ENCODE measurements at places on chromosomes 11 and 22.

DNA sequence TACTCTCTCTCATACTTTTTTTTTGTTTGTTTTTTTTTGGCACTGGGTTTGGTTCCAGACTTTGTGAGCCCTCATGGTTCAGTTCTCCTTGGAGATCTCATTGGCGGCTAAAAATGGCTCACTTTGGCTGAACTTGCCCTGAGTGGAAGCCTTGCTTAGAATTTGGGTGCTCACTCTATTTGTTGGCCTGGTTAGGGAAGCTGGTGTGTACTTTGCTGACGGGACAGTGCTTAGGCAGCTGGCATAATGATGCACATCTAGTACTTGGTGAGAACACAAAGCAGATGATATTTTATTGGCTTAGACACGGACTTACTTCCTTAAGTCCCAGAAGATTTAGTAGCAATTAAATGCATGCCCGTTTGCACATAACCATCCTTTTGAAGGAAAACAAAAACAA is 66.5 kb upstream of the GRAMD1B start:
- H3K27me3 ChIP-seq = peaks cover 51% of the 10 kb centered on the region
- H3K36me3 ChIP-seq = no peaks in the 10 kb centered on the region
- DNase-seq = no peak
- peaks cover under 1% of the 10 kb centered on the region for H3K4me1 ChIP-seq
- H3K27ac ChIP-seq = no peak overlapping the region

DNA sequence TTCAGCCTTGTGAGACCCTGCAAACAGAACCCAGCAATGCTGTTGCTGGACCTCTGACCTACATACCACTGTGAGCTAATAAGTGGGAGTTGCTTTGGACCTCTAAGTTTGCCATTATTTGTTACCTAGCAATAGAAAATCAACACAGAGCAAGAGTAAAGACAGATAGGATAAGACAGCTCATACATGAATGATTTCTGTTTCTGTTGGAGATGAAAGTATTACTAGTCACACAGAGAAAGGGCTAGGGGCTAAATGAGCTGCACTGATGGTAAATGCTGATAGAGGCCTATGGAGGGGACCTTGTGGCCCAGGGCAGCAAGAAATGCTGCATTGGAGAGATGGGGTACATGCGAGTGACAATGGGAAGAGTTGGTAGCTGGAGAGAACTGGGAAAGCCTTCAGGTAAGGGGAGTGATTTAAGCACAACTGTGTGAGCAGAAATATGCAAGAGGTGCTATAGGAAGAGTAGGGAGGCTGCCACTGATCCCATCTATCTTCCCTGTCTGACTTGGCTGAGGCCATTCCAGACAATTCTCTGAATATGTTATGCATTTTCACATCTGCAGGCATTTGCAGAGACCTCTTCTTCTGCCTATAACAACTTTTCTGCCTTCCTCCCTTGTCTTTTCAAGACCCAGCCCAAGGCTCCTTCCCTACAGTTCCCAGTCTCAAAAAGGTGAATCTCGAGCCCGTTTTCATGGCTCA is 46.1 kb upstream of the SYN3 start:
- H3K27me3 ChIP-seq = peaks cover 7% of the 10 kb centered on the region
- H3K4me1 ChIP-seq = no peaks in the 10 kb centered on the region
- H3K36me3 ChIP-seq = no peaks in the 10 kb centered on the region
- DNase-seq = no peak

DNA sequence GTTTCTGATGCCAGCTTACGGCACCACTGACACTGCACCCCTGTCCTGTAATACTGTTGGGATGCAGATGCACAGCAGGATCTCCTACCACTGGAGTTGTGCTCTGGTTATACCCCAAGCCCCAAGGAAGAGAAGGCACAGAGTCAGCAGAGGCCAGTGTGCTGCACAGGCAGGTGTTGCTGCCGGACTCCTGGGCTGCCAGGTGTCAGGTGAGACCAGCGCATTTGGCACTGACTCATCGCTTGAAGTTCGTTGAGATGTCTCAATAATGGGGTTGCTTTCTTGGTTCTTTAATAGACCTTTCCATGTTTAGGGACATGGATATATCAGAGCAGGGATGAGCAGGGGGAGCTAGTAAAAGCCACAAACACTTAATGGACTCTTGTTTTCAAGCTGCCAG is 75.7 kb upstream of the TTC12 start:
- H3K27me3 ChIP-seq = no peaks in the 10 kb centered on the region
- H3K27ac ChIP-seq = no peak overlapping the region
- no peak for DNase-seq
- no peaks in the 10 kb centered on the region for H3K36me3 ChIP-seq
- H3K4me1 ChIP-seq = no peaks in the 10 kb centered on the region

DNA sequence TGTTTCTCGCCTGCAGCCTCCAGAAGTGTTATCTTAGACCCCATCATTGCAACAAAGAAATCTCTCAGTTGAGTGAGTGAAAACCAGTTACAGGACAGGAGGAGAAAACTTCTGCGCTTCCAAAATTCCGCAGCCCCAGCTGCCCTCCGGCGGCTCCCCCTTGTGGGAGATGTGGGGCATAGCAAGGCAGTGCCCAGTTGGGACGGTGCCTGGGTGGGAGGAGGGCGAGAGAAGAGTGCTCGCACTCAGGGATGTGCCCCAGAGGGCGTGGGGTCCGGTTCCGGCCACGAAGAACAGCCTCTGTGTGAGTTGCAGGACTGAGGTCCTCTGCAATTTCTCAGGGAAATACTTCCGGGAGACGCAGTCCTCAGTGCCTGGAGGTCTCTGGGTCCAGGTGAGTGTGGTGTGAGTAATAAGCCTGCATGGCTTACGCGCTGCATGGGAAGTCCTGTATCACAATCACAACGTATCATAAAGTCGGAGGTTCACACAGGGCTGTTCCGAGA is 87.0 kb upstream of the BLID start:
- H3K4me1 ChIP-seq = peaks cover 12% of the 10 kb centered on the region
- H3K27me3 ChIP-seq = no peaks in the 10 kb centered on the region
- H3K27ac ChIP-seq = no peak overlapping the region
- no peak overlapping the region for H3K4me3 ChIP-seq
- DNase-seq = peak; percentile 76

DNA sequence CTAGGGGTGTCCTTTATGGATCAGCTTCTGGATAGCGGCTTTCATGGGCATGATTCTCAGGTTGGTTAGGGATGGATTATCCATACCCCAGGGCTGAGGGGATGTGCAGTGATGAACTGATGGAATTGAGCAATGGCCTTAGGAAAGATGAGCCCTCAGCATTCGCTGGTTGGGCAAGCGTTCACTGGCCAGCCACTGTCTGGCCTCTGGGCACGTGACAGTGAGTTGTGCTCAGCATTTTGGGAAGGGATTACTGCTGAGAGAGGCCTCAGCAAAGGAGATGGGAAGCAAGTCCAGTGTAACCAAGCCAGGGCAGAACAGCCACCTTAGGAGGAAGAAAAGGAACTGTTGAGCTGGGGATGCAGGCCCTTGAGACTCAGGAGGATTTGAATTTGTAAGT is 17.4 kb downstream of the UBASH3B start:
- DNase-seq = peak; percentile 67
- peaks cover 23% of the 10 kb centered on the region for H3K4me1 ChIP-seq
- H3K27ac ChIP-seq = peak overlapping the region; percentile 17
- H3K36me3 ChIP-seq = peaks cover 9% of the 10 kb centered on the region

DNA sequence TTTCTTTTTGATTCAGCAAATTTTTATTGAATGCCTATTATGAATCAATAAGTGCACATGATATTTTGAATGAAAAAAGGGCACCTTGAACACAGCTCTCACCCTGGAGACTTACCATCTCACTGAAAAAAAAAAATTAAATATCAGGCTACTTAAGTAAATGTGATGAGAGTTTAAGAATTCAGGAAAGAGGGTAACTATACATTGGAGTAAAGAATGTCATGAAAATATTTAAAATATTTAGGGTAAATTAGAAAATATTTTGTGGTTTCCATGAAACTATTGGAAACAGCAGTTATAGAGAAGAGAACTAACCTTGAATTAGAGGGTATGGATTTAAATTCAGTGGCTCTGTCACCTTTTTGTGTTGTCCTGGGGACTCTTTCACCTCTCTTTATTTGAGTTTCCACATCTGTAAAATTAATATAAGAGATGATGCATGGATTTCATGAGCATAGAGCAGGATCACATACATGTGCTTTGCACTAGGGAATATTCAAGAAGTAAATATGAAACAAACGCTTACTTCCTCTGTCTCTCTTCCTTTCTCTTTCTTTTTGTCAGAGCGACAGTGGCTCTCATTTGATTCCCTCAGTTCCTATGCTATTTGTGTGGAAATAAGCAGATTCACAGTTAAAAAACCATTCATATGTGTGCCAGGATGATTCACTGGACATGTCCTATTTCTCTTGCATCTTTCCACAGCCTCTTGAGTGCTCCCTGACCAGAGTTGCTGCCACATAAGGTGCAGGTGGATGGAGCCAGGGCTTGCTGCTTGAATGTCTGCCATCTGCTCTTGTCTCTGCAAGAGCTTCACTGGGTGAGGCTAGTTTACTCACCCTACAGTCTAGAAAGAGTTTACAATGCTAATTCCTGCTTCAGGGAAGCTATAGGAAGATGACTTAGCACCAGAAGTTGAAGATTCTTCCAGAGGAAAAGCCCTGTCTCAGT is 533.1 kb downstream of the ETS1 start:
- H3K27ac ChIP-seq = peak overlapping the region; percentile 94
- no peaks in the 10 kb centered on the region for H3K36me3 ChIP-seq
- peaks cover 2% of the 10 kb centered on the region for H3K4me1 ChIP-seq
- no peak for DNase-seq
- H3K4me3 ChIP-seq = no peak overlapping the region
- H3K27me3 ChIP-seq = no peaks in the 10 kb centered on the region
